Activated CD4-positive, alpha-beta T cell treated with anti-CD3 and anti-CD28 coated beads for 48 hours (primary cell): ENCODE measurements at places on chromosomes 5 and 9.

DNA sequence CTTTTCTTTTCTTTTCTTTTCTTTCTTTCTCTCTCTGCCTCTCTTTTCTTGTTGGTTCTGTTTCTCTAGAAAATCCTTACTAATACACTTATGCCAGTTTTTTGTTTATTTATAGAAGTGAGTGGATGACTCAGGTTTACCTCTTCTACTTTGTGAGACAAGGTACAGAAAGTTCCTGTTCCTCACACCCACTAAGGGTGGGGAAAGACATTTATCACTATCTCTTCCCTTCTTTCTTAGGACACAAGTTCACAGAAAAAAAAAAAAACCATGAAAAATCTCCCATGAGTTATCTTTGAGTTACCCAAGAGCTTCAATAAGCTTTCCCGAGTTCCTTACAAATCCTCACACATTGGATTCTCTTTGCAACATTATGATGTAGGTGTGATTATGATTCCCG, 60.9 kb upstream of the CD180 start:
- DNase-seq = no peak

DNA sequence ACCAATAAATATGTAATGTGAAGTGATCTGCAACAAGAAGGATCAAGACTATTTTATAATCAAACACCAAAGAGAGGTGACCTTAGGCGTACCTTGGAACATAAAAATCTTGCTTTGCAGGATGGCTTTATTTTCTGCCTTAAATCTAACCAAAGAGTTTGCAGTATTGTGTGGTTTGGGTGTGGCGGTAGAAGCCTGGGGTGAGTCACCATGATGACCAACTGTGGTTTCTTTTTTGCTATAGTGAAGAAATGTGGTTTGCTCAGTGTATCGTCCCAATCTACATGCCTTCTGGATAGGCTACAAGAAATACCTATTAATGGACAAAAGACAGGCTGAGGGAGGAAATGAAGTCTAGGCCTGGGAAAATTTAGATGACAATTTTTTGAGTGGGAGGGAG, 5.1 kb upstream of the CAST start:
- peak; percentile 66 for DNase-seq

GRCh38 chr5:149038336-149039080, 24.4 kb downstream of the SH3TC2 start:
- DNase-seq = no peak

- DNase-seq = peak; percentile 43
Observed at GRCh38 chr5:139251281-139251687, 42.3 kb upstream of the MATR3 start.

DNA sequence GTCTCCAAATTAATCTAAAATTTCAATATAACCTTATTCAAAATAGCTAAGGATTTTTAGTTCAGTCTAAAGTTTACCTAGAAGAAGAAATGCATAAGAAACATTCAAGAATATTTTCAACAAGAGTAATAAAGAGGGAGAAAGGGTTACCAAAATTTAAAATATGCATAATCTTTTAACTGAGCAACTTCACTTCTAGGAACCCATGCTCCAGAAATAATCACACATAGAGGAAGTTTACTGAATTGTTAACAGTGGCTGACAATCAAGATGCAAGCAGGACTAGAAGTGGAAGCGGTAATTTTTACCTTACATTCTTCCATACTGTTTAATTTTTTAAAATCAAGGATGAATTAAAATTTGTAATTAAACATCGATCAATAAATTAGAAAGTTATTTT, 1.9 kb downstream of the PJA2 start:
- DNase-seq = no peak

DNA sequence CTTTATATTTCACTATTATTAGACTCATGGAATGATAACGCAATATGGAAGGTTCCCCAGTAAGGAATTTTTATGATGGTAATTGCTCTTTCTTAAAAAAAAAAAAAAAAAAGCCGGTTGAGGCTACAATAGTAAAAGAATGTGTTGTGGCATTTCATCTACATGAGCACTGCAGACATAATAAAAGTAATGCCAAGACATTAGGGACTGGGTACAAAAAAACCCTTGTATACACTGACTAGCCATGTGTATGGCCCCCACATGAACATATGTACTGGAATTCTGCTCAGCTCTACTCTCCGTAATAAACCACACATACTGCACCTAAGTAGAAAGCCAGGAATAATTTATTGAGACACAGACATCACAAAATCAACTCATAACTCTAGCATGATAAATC, 218.4 kb downstream of the ADAMTS6 start:
- DNase-seq = no peak

GRCh38 chr5:89703817-89704216, 705.7 kb downstream of the CETN3 start:
- no peak for DNase-seq

DNA sequence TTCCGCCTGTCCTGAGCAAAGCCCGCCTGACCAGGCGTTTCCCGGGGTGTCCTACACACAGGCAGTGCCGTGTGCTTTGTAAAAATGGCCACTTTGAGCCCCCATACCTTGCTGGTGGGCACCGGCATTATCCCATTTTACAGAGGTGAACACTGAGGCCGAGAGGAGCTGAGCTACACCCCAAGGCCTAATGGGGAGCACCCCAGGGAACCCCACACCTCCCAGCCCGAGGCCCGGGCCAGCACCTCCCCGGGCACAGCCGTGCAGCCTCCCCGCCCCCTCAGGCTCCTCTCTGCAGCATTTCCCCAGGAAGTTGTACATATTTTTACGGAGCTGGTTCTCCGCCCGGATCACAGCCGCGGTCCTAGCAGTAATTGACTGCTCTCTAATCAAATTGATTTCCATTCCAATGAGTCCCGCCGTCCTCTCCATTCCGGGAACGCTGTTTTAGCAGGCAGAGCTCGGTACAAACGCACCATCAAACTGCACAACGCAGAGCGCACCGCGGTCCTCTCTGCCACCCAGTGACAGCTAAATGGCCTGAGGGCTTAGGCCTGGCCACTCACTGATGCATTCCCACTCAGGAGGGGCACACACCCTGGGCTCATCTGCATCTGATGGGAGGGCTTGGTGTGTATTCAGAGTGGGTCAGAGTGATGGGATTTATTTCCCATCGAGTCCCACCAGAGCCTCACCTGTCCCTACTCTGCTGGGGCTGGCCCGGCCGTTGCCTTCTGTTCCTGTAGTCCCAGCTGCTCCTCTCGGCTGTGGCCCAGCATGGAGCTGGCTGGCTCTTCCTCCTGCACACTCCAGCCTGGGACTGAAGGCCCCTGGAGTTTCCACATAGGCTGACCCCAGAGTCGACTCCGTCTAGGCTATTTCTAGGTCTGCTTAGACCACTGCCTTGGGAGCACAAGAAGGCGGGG, 36.2 kb upstream of the UBAC1 start:
- DNase-seq = no peak

DNA sequence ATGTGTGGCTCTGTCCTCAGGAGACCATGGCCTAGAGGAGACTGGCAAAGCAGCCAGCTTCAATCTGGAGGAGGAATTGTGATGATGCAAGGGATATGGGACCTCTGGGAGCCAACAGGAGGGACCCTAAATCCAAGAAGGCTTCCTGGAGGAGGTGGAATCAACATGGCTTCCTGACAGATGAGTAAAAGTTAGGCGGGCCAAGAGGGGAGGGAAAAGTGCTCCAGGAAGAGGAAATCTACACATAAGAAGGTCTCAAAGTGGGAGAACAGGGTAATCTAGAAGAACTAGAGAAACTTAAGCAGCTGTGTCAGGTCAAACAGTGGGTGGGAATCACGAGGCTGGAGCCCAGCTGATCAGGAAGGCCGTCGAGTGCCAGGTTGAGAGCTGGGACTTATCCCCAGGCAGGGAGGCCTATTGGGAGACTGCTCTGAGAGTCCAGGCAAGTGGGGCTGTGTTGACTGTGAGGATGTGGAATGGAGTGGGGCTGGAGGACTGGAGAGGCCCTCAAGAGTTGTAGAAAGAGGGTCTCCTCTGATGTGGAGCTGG, 119.1 kb downstream of the C9orf50 start:
- no peak for DNase-seq

GRCh38 chr9:14453286-14453685, 139.3 kb upstream of the NFIB start:
- DNase-seq = no peak

GRCh38 chr5:66223637-66224036, 79.5 kb downstream of the SREK1 start:
- no peak for DNase-seq

DNA sequence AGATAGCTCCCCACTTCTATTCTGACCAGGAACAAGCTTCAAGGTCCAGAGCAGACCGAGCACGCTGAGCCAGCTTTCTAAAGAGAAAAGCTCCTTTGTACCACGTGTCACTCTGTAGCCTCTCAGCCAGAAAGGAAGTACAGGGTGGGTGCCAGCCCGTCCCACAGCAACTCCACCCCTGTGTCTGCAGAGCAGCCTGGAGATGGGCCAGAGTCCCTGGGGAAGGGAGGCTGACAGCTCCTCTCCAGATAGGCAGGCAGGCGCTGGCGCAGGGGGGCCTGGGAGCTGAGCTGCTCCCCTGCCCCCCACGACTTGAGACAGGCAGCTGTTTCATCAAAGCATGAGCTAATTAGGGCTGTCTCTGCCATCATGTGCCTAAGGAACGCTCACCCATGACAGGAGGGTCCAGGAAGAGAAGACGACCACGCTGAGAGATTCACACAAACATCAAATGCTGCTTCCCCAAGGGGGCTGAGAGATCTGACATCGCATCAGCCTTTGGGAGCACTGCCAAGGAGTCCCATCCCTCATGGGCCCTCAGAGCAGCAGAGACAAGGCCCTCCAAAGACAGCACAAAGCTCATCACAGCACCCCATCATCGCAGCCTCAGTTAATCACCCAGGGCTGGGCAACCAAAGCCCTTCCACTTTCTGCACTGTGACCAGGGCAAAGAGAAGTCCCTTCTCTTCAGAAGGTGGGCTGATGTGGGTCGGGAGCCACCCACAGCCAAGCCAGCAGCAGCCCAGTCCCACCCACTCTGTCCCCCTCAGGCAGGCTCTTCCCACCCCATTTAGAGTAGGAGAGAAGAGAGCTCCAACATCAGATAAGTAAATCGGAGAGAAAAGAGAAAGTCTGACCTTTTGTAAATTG, 78.5 kb upstream of the LRRTM2 start:
- peak; percentile 10 for DNase-seq

DNA sequence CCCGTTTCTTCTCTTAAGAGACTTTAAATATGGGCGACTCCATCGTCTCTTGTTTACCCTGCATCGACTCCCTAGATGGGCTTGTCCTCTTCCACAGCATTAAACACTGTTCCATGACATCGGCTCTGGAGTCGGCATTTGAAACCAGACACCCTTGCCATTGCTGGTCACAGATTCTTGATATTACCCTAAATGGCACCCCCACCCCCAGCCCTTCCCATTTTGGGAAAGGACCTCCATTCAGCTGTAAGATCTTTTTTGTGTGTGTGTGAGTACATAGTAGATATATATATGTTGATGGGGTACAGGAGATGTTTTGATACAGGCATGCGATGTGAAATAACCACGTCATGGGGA, 51.1 kb upstream of the SH3PXD2B start:
- no peak for DNase-seq

GRCh38 chr9:129665814-129666520, 520 bp downstream of the PRRX2 start:
- DNase-seq = no peak

- DNase-seq = no peak
Observed at GRCh38 chr5:38426986-38427950, 129.2 kb downstream of the LIFR start.

DNA sequence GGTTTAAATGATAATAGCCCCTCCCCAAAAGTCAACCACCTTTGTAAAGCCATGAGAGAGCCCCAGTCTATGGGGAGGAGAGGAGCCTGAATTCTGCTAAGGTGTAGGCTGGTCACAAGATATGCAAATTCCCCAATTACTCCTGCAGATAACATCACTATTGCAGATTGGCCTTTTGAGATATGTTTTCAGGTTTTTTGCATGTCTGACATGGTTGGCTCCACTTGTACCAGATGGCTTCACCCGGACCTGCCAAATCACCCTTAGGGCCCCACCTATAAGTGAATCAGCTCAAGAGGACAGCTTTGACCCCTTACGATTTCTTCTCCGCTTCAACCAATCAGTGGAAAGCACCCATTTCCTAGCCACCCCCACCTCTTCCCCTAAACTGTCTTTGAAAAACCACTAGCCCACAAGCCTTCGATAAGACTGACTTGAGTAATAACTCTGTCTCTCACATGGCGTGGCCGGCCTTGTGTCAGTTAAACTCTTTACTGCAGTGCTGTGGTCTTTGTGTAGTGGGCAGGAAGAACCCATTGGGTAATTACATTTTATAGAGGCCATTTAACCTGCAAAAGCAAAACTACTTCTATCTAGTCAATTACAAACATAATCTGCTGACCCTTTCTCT, 69.7 kb downstream of the PRLR start:
- no peak for DNase-seq

DNA sequence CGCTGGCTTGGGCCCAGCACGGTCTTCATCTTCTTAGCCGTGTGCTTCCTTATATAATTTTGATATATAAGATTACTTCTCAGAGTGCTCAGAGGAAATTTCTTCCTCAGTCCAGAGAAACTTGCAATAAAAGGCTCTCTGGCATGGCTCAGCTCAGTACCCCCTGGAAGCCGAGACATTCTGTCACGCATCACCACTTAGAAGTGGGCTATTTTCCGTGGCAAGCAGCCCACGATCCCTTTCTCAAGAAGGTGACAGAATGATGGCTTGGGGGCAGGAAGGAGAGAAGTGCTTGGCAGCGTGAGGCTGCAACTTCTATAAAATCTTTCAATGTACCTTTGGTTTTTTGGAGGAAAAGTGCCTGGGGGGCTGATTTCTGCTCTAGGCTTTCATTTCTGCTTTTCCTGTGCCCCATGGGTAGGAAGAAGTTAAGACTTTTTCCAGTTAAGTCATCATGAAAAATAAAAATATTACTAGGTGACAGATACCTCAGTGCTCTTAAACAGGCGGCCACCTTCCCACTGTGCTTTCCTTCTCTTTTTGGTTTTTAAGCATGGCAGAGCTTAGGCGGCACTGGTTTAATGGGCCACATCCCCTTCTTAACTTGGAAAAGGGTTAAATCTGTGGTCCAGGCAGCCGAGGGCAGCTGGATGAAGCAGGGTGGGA, 104.6 kb downstream of the MVB12B start:
- DNase-seq = no peak

DNA sequence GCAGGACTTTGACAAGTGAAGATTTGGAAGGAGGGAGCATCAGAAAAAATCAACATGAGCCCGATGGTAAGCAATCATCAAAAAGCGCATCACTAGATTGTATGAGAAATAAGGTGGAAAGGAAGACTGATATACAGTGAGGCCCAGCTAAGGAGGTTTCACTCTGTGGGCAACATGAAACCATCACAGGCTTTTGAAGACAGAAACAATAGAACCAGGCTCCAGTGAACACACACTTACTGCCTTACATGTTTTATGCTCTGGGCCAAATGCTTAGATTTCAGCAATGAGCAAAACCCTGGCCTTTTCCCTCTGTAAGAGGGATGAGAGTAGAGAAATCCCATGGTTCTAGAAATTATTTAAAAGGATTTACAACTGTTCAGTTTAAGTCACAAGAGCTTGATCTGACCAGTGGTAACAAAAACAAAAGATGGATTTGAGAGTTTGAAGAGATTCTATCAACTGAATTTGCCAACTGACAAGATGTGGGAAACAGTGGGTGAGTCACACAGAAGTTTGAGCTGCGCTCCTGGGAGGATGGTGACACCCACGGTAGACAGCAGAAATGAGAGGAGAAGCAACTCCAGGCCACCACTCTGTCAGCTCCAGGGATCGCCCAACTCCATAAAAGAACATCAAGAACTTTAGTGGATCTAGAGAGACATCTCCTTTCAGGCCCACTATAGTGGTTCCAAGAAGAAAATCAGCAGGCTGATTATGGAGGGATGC, 261.8 kb downstream of the MCTP1 start:
- no peak for DNase-seq
